ENCODE measurements at places on chromosomes 4 and X. TPM values are rescaled to one million over a fixed set of nuclear protein-coding genes. Genes with fewer than 3 reads are reported as not detected.

DNA sequence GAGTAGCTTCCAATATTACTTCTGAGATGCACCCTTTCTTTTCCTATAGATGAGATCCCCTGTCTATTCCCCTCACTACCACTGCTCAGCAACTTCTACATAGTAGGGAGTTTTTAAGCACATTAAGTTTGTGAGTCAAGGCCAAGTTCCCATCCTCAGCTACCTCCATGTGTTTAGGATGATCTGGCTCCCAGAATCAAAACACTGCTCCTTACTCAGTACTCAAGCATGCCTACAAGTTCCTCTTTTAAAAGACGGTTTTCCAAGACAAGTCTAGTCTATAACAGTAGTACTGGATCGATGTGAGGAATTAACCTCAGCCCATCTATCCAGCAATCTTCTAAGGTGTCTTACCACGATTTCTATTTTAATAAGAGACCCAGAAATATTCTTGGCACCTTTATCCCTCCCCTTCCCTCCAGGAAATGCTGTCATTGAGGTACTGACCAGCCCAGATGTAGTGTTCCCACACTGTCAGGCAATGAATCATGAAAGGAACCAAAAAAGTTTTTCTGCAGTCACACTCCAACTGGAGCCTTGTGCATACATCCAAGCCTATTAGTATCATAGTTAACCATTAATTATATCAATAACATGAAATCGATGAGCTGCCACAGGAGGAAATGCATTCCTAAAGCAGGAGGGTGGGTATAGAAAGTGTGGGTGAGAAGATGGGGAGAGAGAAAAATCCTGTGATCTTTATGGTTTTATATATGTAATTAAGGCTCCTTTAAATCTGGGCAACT is 29.6 kb downstream of the AREG start:
- no peak overlapping the region for H3K27ac ChIP-seq
- H3K36me3 ChIP-seq, result no peaks in the 10 kb centered on the region
- peaks cover 25% of the 10 kb centered on the region for H3K4me1 ChIP-seq
- no peaks in the 10 kb centered on the region for H3K27me3 ChIP-seq

Gene TLL1
- 0.37 TPM for total RNA-seq

Gene PNCK
- total RNA-seq, result 0.84 TPM

Gene RAB40AL
- 0.84 TPM for total RNA-seq

Gene TXK
- 1.7 TPM for total RNA-seq

GRCh38 chr4:78776729-78777575 is 802 bp downstream of the BMP2K start:
- H3K27me3 ChIP-seq, result no peaks in the 10 kb centered on the region
- H3K36me3 ChIP-seq, result no peaks in the 10 kb centered on the region
- H3K4me1 ChIP-seq, result peaks cover 4% of the 10 kb centered on the region
- DNase-seq, result peak; percentile 28
- peak overlapping the region; percentile 88 for H3K4me3 ChIP-seq
- peak overlapping the region; percentile 18 for H3K27ac ChIP-seq

Gene VCX2
- total RNA-seq, result not detected

Gene DUSP21
- total RNA-seq, result not detected

DNA sequence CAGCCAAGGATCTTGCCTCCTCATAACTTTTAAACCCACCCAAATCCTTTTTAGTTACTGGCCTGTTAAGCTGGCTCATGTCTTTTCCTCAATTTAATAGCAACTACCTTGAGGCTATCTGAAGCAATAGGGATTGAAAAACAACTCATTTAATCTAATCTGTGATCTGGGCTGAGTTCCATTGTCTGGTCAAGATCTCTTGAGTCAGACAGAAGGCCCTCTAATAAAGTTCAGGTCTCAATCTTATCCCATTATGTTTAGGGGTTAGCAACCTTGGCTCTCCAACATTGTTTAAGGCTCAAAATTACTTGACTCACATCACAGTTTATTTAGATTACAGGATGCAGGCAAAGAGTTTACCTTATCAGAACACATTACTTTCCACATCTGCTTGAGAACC is 436.1 kb downstream of the ANKRD50 start:
- no peak for DNase-seq
- 0 out of 2 replicates have a peak, but pooled peaks cover 5% of the 10 kb centered on the region for H3K4me1 ChIP-seq
- H3K27ac ChIP-seq, result no peak overlapping the region
- no peaks in the 10 kb centered on the region for H3K27me3 ChIP-seq
- H3K4me3 ChIP-seq, result no peak overlapping the region

GRCh38 chrX:134244043-134244442 is 7.1 kb downstream of the CCDC160 start:
- DNase-seq, result no peak
- H3K27me3 ChIP-seq, result no peaks in the 10 kb centered on the region
- no peak overlapping the region for H3K27ac ChIP-seq
- no peaks in the 10 kb centered on the region for H3K4me1 ChIP-seq

Gene NPFFR2
- total RNA-seq, result not detected

GRCh38 chrX:6384371-6384770 is 150.5 kb downstream of the VCX3A start:
- H3K36me3 ChIP-seq, result no peaks in the 10 kb centered on the region
- no peak overlapping the region for H3K4me3 ChIP-seq
- no peaks in the 10 kb centered on the region for H3K27me3 ChIP-seq
- H3K4me1 ChIP-seq, result no peaks in the 10 kb centered on the region

Gene POF1B
- total RNA-seq, result 0.15 TPM

Gene CACNA1F
- not detected for total RNA-seq
